ENCODE measurements at places on chromosomes 7 and 10.

DNA sequence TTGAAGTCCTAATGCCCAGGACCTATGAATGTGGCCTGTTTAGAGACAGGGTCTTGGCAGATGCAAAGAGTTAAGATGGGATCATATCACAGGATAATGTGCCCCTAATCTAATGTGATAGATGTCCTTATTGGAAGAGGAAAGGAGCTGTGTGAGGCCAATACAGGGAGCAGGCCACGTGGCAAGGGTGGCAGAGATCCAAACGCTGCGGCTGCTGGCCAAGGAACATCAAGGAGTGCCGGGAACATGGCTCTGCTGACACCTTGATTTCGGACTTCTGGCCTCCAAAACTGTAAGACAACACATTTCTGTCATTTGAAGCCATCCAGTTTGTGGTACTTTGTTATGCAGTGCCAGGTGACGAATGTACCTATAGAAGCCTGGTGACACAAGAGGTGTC is 37.7 kb upstream of the EZH2 start:
- DNase-seq, result no peak

GRCh38 chr7:2566890-2567678 is 8.3 kb downstream of the IQCE start:
- DNase-seq, result no peak

- DNase-seq, result no peak
Observed at GRCh38 chr10:69073026-69073425, 14.9 kb upstream of the SRGN start.

- DNase-seq, result no peak
Observed at GRCh38 chr7:668139-668931, 58.2 kb upstream of the DNAAF5 start.

GRCh38 chr10:49614242-49615198 is 683 bp downstream of the CHAT start:
- no peak for DNase-seq

DNA sequence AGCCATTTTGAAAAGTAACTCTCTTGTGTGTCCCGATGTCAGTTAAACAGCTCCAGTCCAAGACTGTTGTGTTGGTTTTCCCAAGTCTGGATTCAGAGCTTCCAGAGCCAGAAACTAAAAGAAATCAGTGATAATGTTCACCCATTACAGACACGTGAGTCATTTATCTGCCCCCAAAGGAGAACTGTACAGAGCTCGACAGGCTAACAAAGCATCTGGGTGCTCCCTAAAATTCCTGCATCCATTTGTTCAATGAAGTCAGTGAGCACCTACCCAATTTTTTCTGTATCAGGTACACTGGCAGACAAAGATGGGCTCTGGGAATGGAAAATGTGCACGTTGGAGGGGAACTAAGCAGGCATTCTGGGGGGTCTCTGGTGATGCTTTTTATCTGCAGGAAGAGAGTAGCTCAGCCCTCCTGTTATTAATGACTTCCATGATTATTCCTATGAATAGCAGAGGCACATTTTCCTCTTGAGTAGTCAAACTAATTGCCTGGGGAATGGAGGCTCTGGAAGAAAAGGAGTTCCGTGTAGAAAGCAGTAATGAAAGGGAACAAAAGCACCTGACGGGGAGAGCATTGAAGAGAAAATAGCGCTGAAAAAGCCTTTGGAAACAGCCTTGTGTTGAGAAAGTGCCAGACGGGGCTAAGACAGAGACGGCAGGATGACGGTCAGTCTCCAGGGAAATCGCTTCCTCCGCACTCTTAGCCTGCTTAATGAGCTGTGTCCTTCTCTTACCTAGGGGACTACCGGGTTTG is 75.3 kb downstream of the GAD2 start:
- DNase-seq, result no peak

- DNase-seq, result no peak
Observed at GRCh38 chr7:22859641-22860290, 37.1 kb upstream of the TOMM7 start.

- DNase-seq, result no peak
Observed at GRCh38 chr10:125134483-125134848, 25.9 kb downstream of the CTBP2 start.

- DNase-seq, result no peak
Observed at GRCh38 chr7:23445326-23445725, 25.0 kb downstream of the IGF2BP3 start.

- no peak for DNase-seq
Observed at GRCh38 chr10:100153239-100153825, 32.5 kb downstream of the ERLIN1 start.

- DNase-seq, result no peak
Observed at GRCh38 chr7:70631718-70632117, 500.2 kb upstream of the GALNT17 start.

DNA sequence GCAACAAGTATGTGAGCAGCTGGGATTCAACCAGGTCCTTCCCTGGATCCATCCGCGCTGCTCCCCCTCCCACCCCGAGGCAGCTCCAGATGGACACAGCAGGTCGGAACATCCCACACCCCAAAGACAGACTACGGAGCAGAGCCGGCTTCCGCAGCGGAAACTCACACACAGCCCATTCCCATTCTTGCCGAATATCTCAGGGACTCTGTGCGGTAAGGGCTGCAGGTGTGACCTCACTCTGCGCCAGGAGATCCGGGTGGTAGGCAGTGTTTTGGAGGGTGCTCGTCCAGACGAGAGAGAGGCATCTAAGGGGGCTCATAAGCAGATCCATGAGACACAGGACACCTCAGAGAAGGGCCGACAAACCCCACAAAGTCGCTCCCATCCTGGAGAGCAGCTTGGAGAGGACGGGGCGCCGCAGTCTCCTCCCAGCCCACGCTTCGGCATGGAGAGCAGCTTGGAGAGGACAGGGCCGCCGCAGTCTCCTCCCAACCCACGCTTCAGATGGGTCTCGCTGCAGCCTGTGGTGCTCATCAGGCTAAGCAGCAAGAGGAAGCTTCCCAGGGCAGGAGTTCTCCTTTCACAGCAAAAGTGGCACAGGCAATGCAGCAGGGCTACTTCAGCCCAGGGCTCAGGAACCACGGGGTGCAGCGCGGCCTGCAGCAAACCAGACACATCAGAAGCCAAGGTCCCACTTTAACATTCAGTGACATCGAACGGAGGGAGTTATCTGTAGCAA is 179.9 kb downstream of the DIP2C start:
- DNase-seq, result no peak

DNA sequence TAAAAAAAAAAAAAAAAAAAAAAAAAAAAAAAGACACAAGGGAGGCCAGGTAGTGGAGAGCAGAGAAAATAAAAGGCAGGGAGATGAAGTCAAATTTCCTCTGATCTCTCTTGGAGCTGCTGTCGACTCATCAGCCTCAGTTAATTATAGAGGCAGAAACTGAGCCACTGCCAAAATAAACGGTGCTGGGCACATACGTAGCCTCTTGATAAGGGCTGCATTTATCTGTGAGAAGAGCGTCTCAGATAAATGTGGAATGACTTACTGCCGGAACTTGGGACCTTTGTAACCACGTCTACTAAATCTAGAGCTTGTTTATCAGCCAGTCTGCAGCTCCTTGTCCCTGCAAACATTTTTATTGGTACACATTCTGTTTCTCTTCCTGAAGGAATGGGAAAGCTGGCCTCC is 162.3 kb downstream of the BAMBI start:
- DNase-seq, result no peak

DNA sequence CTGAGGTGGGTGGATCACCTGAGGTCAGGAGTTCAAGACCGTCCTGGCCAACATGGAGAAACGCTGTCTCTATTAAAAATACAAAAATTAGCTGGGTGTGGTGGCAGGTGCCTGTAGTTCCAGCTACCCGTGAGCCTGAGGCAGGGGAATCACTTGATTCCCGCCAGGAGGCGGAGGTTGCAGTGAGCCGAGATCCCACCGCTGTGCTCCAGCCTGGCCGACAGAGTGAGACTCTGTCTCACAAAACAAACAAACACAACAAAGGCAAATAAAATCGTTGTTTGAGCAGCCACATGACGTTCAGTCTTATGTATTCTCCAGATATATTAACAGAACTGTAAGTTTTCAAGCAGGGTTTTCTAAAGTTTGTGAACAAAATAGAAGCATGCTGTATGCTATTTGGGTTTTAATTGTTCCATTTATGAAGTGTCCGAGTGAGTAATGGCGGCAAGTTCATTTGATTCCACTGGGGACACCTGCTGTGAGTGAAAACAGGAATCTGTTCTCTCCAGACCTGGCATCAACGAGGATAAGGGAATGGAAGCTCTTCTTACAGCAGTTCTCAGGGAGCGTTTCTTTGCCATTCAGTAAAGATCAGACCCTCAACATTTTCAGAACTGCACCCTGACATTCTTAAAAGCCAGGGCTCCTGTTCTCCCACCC is 122.5 kb upstream of the PITRM1 start:
- DNase-seq, result no peak

GRCh38 chr7:44634839-44635591 is 28.6 kb downstream of the OGDH start:
- DNase-seq, result no peak

DNA sequence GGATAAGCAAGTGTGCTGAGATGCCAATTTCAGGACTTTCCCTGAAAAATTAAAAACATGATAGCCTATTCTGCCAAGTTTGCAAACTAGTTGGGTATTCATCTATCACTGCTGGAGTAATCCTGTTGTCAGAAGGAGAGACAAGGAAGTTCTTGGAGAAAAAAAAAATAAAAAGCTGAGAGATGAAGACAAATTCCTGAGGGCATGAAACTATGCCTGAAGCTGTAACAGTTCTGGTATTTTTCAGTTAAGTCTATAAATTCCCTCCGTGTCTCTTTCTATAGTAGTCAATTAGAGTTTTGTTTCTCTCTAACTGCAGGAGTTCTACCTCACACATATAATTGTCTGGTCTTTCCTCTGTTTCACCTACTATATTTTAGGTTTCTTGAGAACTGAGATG is 95.7 kb downstream of the DGKB start:
- no peak for DNase-seq

- no peak for DNase-seq
Observed at GRCh38 chr7:72152161-72153131, 259.7 kb downstream of the CALN1 start.

DNA sequence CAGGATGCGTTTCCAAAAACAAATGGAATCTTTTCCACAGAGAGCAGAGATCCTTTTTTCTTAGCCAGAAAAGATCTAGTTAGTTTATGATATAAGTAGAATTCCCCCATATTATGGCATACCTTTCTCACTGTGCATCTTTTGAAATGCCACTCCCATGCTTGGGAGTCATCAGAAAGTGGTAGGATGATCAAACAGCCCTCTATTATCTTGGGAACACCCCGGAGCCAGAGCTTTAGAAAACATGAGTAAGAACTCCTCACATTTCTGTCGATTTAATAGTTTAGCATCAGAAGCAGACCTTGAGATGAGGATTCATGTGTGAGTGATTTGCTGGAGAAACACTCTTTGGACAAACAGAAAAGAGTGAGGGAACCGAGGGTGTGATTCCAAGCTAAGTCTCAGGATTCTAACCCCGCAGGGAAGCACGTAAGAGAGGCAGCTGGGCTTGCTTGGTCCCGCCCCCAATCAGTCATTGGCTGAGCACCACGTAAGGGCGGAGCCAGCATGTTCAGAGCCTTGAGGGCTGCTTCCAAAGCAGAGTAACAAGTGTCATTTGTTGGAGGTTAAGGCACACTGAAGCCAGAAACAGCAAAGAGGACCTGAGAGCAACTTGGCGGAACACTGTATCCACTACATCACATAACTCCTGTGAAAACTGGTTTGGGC is 43.7 kb upstream of the NXPH1 start:
- no peak for DNase-seq

DNA sequence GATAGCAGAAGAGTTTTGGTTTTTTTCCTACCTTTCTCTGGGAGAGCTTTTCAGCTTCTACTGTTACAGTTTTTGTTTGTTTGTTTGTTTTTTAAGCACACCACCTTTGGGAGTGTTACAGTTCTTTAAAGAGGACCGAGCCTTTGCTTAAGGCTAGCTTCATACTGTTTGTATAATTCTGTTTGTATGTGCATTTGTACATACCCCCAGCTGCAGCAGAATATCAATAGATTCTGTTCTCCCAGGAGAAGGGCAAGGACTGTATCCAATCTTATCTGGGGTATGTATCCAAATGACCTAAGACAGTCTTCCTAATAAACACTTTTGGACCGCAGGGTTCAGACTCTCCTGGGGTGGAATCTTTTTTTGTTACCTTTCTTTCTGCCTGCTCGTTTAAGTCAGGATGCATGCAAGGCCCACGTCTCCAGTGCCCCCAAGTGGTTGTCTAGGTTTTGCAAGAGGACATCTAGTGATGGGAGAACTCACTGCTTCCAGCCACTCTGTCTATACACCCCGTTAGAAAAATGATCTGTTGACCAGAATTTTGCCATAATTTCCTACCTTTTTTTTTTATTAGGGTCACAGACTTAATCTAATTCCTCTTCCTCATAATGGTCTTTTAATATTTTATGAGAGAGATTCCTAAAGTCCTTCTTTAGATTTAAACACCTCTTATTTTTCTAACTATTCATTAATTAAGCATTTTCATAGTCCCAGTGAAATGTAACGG is 23.9 kb downstream of the NRF1 start:
- DNase-seq, result no peak

GRCh38 chr7:106063692-106064091 is 48.4 kb downstream of the SYPL1 start:
- no peak for DNase-seq

- no peak for DNase-seq
Observed at GRCh38 chr10:127579640-127580039, 30.5 kb downstream of the NPS start.

- no peak for DNase-seq
Observed at GRCh38 chr7:126608339-126608776, 644.4 kb downstream of the GRM8 start.

GRCh38 chr10:71972746-71973695 is 8.8 kb downstream of the CHST3 start:
- no peak for DNase-seq

DNA sequence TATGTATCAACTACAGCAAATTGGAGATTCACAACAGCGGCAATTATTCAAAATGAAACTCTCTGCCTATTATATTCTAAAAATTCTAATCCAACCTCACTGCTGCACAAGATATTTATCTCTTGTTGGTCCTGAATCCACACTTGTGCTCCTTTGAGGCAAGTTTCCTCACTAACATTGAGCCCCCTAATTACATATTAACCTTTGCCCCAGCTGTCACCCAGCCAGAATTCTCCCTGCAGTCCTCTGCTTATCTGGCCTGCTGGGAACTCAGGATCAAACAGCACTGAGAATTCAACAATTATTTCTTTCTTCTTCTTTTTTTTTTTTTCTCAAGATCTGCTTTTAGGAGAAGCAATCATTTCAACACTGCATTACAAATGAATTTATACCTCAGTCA is 21.5 kb upstream of the PLAC9 start:
- DNase-seq, result no peak

GRCh38 chr10:3010334-3010733 is 57.0 kb upstream of the PFKP start:
- no peak for DNase-seq

DNA sequence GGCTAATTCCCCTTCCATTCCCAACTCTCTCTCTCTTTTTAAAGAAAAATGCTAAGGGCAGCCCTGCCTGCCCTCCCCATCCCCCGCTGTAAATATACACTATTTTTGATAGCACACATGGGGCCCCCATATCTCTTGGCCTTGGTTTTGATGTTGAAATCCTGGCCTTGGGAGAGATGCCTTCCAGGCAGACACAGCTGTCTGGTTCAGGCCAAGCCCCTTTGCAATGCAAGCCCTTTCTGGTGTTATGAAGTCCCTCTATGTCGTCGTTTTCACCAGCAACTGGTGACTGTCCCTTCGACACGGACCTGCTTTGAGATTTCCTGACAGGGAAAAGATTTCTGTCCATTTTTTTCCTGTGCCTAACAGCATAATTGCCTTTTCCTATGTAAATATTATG is 3.0 kb downstream of the ADRA2A start:
- DNase-seq, result no peak

GRCh38 chr10:111830359-111830758 is 353.2 kb downstream of the GPAM start:
- no peak for DNase-seq
